ENCODE measurements at places on chromosomes 7 and 10.

DNA sequence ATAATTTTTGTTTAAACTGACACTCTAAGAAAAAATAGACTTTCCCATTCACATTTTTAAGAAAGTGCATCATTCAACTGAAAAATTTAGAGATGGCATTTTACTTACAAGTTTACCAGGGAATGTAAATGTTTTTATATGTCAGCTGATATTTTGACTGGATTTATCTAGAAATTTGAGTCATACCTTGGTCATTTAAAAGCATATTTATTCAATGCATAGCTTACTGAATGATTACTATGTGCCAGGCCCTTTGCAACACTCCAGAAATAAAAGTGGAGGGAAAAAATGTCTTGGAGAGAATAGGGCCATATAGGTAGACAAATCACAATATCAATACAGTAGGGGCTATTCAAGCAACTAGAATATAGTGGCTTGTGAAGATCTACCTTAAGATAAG lies 98.4 kb upstream of the FAM3C start:
- DNase-seq, result no peak

DNA sequence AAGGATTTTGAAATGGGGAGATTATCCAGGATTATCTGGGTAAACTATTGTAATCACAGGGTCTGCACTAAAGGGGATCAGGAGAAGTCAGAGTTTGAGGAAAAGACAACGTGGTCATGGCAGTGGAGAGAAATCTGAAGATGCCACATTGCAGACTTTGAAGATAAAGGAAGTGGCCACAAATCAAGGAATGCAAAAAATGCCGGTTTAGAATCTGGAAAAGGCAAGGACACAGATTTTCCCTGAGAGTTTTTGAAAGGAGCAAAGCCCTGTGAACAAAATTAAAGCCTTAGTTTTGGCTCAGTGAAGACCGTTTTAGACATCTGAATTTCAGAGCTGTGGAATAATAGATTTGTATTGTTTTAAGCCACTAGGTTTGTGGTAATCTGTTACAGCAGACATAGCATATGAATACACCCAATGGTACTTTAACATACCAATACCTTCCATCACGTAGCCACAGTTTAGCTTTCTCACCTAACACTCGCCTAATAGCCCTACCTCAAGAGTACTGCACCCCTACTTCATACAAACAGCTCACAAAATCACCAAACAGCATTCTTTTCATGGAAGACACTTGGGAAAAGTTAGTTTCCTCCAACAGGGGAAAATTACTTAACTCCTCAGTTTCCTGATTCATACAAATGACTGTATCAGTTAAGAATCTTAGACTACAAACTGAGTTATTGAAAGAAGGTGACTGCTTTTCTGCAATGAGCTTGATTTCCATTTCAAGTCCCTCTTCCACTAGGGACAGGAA lies 446.5 kb downstream of the INHBA start:
- no peak for DNase-seq

GRCh38 chr7:138948403-138948802 lies 32.8 kb downstream of the KIAA1549 start:
- no peak for DNase-seq

DNA sequence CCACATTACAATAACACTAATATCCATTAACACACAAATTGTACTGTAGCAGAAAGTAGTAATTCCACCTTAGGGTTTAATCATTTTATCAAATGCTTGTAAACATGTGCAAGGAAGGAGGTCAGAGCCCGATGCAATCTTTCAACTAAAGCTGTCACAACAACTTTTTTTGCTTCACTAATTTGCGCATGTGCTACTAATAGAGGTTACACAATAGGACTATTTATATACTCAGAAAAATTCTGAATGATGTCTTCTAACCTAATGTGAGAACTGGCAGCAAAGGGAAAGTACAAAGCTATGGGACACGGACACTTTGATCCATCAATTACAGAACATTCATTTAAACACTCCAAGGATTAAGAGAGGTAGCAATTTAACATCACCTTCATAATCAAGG lies 244.4 kb downstream of the CHCHD3 start:
- DNase-seq, result no peak
